Fibroblast of villous mesenchyme (primary cell): ENCODE measurements at places on chromosomes 4 and X.
A peak's percentile ranks its signal among the peaks of the same experiment; 100 is the strongest.

DNA sequence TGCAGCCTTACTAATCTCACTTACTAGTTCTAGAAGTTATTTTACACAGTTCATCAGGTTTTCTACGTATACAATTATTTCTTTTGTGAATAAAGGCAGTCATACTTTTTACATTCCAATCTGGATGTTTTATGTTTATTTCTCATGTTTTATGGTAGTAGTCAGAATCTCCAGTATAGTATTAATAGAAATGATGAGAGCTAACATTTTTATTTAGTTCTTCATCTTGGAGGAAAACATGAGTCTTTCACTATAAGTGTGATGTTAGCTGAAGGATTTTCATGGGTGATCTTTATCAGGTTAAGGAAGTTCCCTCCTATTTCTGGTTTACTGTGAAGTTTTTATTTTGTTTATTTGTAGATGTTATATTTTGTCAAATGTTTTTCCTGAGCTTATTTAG is 256.1 kb upstream of the GIMD1 start:
- no peak for DNase-seq

DNA sequence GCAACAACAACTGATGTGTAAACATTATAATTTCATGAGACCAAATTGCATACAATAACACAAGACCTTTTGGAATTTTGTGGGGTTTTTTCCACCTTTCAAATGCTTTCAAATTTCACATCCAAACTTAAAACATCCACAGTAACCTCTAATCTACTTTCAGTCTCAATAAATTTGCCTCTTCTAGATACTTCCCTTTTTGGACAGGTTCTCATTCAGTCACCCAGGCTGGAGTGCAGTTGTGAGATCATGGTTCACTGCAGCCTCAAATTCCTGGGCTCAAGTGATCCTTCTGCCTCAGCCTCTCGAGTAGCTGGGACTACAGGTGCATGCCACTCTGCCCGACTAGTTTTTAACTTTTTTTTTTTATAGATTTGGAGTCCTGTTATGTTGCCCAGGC is 556.6 kb downstream of the NLGN4X start:
- no peak for DNase-seq

DNA sequence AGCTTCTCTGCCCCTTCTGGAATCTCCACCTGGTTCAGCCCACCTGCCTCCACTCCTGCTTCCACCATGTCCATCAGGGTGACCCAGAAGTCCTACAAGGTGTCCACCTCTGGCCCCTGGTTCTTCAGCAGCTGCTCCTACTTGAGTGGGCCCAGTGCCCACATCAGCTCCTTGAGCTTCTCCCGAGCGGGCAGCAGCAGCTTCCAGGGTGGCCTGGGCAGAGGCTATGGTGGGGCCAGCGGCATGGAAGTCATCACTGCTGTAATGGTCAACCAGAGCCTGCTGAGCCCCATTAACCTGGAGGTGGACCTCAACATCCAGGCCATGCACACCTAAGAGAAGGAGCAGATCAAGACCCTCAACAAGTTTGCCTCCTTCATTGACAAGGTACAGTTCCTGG is 74.4 kb upstream of the ZXDA start:
- no peak for DNase-seq

GRCh38 chrX:129637217-129638109 is 17.3 kb downstream of the APLN start:
- peak; percentile 65 for DNase-seq

- DNase-seq: no peak
These were observed 307.7 kb upstream of the ARSJ start for GRCh38 chr4:114287079-114287696.

GRCh38 chrX:25002661-25003020 is 13.1 kb downstream of the ARX start:
- DNase-seq: no peak

- no peak for DNase-seq
These were observed 30.6 kb upstream of the PLAC1 start for GRCh38 chrX:134688839-134689238.

DNA sequence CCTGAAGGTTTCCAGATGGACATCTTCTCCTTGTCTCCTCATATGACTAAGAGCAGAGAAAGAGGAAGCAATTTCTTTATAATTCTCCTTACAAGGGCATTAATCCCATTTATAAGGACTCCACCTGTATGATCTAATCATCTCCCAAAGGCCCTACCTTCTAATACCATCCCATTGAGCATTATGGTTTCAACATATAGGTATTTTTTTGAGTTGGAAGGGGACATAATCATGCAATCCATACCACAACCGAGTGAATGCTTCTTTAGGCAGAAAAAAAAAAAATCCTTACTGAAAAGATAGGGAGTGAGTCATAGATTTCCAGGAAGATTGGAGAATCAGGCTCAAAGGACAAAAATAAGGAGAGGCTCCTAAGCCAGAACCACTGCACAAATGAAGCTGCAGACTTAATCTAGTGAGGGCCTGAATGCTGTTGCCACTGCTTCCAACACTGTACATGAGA is 312.5 kb upstream of the HS3ST1 start:
- peak; percentile 53 for DNase-seq

- DNase-seq: peak; percentile 71
These were observed 23.8 kb downstream of the NUDT6 start for GRCh38 chr4:122898370-122899150.

- DNase-seq: peak; percentile 94
These were observed 201.0 kb upstream of the STK26 start for GRCh38 chrX:131821945-131822622.

- peak; percentile 51 for DNase-seq
These were observed 42.0 kb downstream of the HPRT1 start for GRCh38 chrX:134501941-134502340.

DNA sequence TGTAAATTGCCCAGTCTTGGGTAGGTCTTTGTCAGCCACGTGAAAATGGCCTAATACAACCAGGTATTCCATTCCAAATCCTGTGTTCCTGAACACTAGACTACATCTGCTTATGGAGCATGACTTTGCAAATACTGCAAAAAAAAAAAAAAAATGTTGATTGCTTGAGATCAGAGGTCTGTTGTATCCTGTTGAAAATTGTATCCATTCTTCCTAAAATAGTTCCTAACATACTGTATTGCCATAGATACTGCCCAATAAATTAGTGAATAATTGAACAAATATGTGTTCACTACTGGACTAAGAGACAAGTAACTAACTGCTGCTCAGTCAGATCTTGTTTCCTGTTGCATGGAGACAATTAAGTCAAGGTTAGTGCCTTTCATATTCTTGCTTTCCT is 164.3 kb upstream of the PABPC4L start:
- DNase-seq: peak; percentile 8

- no peak for DNase-seq
These were observed 37.9 kb upstream of the GALNT7 start for GRCh38 chr4:173130687-173131086.

DNA sequence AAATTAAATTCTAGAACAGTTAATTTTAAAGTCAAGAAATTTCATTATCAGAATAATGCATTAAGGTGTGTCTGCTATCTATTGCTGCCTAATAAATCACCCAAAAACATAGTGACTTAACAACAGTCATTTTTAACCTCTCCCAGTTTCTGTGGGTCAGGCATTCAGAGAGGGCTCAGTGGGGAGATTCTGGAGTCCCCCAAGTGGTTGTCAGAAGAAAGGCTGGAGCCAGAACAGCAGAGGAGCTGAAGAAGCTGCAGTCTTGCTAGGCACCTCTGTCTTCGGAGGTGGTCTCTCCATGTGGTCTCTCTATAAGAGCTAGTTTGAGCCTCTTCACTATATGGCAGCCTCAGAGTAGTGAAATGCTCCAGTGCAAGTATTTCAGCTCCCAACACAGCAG is 9.3 kb upstream of the HOPX start:
- DNase-seq: no peak

DNA sequence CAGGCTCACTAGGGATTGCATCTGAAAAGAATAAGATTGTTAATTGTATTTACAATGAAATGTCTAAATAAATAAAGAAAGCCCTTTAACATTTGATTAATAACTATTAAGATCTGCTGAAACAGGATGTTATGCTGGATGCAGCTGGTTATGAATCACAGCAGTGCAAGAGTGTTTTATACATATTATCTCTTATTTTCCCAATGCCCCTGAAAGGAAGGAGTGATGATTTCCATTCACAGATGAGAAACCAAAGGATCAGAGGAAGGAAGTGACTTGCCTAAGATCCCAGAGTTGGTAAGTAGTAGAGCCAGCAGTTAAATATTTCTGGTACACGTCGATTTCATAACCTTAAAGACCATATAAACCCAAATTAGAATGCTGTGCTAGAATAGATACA is 76.3 kb upstream of the ARHGAP36 start:
- DNase-seq: no peak

DNA sequence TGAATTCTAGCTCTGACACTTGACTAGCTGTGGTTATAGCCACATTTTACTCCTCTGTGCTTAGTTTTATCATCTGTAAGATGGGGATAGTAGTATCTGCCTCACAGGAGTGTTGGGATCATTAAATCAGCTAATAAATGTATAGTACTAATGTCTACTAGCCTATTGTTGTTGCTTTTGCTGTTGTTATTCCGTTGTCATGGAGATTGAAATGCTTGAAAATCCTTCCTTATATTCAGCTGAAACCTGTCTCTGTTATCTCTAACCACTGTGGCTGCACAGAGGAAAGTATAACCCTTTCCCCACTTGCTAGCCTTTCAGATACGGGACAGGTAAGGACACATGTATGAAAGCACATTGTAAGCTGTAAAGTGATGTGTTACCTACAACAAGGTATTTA is 33.9 kb downstream of the CLCN5 start:
- no peak for DNase-seq

GRCh38 chrX:70292788-70293187 is 2.9 kb downstream of the KIF4A start:
- DNase-seq: peak; percentile 31

GRCh38 chr4:184443318-184443717 is 31.0 kb downstream of the IRF2 start:
- DNase-seq: no peak
